Left lung (tissue), 14 donors: ENCODE measurements at places on chromosomes 7 and 10. TPM values are rescaled to one million over a fixed set of nuclear protein-coding genes. Genes with fewer than 3 reads are reported as not detected.

DNA sequence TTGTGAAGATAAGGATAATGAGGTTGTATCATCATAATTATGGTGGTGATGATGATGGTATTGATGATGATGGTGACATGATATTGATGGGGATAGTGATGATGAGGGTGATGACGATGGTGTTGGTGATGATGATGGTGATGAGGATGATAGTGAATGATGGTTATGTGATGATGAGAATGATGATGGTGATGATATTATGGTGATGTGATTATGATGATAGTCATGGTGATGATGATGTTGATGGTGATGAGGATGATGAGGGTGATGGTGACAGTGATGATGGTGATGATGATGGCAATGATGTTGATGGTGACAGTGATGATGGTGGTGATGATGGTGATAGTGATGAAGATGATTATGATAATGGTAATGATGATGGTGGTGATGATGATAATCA lies 299.9 kb upstream of the ADARB2 start:
- no peak overlapping the region for H3K27ac ChIP-seq
- H3K36me3 ChIP-seq = no peaks in the 10 kb centered on the region
- no peaks in the 10 kb centered on the region for H3K27me3 ChIP-seq
- H3K4me1 ChIP-seq = no peaks in the 10 kb centered on the region
- DNase-seq = no peak
- H3K4me3 ChIP-seq = no peak overlapping the region

Gene TEX36
- total RNA-seq = 0.26 TPM

Gene BTBD16
- 0.86 TPM for total RNA-seq

DNA sequence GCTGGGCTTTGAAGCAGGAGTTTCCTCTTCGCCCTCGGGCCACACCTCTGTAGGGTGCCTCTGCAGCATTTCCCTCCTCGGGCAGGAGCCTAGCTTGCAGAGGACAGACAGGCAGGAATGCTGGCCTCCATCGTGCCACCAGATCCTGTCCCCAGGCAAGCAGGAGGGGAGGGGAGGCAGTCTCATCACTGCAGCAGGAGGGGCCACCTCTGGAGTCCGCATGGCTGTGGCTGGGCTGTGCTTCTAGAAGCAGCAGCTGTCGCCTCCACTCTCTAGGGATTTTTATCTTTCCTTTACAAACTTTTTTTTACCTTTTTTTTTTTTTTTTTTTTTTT lies 181.4 kb downstream of the CUX1 start:
- no peaks in the 10 kb centered on the region for H3K4me1 ChIP-seq
- no peak overlapping the region for H3K27ac ChIP-seq
- H3K27me3 ChIP-seq = no peaks in the 10 kb centered on the region
- peak; percentile 41 for DNase-seq
- H3K4me3 ChIP-seq = no peak overlapping the region
- no peaks in the 10 kb centered on the region for H3K36me3 ChIP-seq

Gene LRRTM3
- total RNA-seq = not detected

DNA sequence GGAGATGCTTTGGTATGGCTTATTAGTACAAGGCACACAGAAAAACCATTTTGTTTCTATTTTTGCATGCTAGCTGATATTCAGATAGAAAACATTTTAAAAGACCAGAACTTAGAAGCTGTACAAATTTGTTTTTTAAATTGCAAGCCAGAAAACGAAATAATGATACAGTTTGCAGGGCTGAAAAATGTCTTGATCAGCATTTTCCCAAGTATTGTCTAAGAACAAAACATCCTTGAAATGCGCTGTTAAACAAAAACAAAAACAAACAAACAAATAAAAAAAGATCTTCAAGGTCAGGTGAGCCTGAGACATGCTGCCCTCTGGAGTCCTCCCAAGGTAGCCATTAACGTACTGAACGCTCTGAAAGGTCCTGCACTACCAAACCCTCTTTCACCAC lies 98.3 kb downstream of the VIM start:
- no peaks in the 10 kb centered on the region for H3K4me1 ChIP-seq
- no peak for DNase-seq
- H3K4me3 ChIP-seq = no peak overlapping the region
- no peak overlapping the region for H3K27ac ChIP-seq
- no peaks in the 10 kb centered on the region for H3K36me3 ChIP-seq

- H3K36me3 ChIP-seq = no peaks in the 10 kb centered on the region
- H3K27me3 ChIP-seq = peaks cover 20% of the 10 kb centered on the region
- H3K4me1 ChIP-seq = peaks cover 11% of the 10 kb centered on the region
- no peak overlapping the region for H3K27ac ChIP-seq
- no peak overlapping the region for H3K4me3 ChIP-seq
Measured at GRCh38 chr7:45106-46090, 147.0 kb upstream of the FAM20C start.

GRCh38 chr7:4774658-4775249 lies 669 bp upstream of the AP5Z1 start:
- peak; percentile 65 for DNase-seq
- H3K27me3 ChIP-seq = no peaks in the 10 kb centered on the region
- no peaks in the 10 kb centered on the region for H3K36me3 ChIP-seq
- H3K4me3 ChIP-seq = peak overlapping the region; percentile 87
- peak overlapping the region; percentile 99 for H3K27ac ChIP-seq

GRCh38 chr10:62057850-62058249 lies 156.4 kb downstream of the ARID5B start:
- peaks cover 36% of the 10 kb centered on the region for H3K36me3 ChIP-seq
- H3K27ac ChIP-seq = peak overlapping the region; percentile 79
- H3K4me3 ChIP-seq = no peak overlapping the region
- DNase-seq = no peak
- H3K4me1 ChIP-seq = peaks cover 73% of the 10 kb centered on the region

- H3K27me3 ChIP-seq = no peaks in the 10 kb centered on the region
- peaks cover 13% of the 10 kb centered on the region for H3K4me1 ChIP-seq
- no peak overlapping the region for H3K27ac ChIP-seq
- H3K36me3 ChIP-seq = no peaks in the 10 kb centered on the region
- H3K4me3 ChIP-seq = no peak overlapping the region
- DNase-seq = no peak
Measured at GRCh38 chr7:128115336-128115820, 84.1 kb upstream of the LRRC4 start.

Gene NPSR1
- total RNA-seq = not detected

GRCh38 chr7:27329909-27330308 lies 87.3 kb downstream of the EVX1 start:
- no peak overlapping the region for H3K4me3 ChIP-seq
- no peak for DNase-seq
- no peaks in the 10 kb centered on the region for H3K36me3 ChIP-seq
- no peaks in the 10 kb centered on the region for H3K4me1 ChIP-seq

- no peaks in the 10 kb centered on the region for H3K4me1 ChIP-seq
- H3K4me3 ChIP-seq = no peak overlapping the region
- no peak overlapping the region for H3K27ac ChIP-seq
Measured at GRCh38 chr10:128263891-128264688, 137.9 kb upstream of the MKI67 start.

Gene CCDC136
- 2.5 TPM for total RNA-seq

DNA sequence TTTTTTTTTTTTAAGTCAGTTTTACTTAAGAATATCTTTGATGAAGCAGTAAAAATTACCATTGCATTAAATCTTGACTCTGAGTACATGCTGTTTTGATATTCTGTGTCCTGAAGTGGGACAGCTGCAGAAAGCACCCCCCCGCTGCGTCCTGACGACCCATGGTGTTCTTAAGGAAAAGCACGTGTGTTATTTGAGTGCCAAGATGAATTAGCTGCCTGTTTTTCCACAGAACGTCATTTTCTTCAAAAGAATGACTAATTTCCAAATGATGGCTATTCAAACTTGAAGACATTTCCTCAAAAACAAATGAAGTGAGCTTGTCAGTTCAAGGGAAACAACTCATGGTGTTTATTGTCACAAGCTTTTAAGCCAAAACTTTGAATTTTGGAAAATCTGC lies 45.9 kb downstream of the CREM start:
- H3K27me3 ChIP-seq = no peaks in the 10 kb centered on the region
- no peak overlapping the region for H3K4me3 ChIP-seq
- H3K36me3 ChIP-seq = no peaks in the 10 kb centered on the region

- no peak overlapping the region for H3K4me3 ChIP-seq
- DNase-seq = no peak
- H3K4me1 ChIP-seq = peaks cover 14% of the 10 kb centered on the region
- no peaks in the 10 kb centered on the region for H3K27me3 ChIP-seq
- no peak overlapping the region for H3K27ac ChIP-seq
Measured at GRCh38 chr7:47376991-47377616, 204.8 kb downstream of the TNS3 start.

DNA sequence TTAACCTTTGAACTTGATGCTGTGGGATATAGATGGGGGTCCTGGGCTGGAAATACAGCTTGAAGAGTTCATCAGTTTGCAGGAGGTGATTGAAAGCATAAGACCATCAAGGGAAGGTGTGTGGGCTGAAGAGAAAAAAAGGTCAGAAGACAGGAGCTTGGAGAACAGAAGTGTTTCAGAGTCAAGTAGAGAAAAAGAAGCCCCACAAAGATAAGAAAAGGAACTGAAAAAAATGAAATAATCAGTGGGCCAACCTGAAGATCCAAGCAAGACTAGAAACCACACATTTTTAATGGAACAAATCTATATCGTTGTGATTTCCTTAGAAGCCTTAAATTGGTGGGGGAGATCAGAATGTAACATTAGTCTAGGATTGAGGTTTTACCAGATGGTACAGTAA lies 22.5 kb downstream of the ZEB1 start:
- DNase-seq = no peak
- H3K27ac ChIP-seq = no peak overlapping the region
- no peak overlapping the region for H3K4me3 ChIP-seq
- H3K4me1 ChIP-seq = no peaks in the 10 kb centered on the region
- no peaks in the 10 kb centered on the region for H3K36me3 ChIP-seq

DNA sequence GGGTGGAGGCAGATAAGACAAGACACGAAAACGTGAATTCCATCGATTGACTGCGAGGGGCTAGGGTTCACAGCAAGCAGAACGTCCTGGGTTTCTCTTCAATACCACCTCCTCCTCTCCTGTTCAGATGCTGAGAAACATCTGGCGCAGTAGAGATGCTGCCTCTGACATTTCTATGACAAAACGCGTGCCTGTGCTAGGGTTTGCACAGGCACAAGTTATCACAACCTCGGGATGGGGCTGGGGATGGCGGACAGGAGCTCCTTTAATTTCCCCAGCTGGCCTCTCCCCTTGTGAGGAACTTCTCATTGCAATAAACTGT lies 99.8 kb upstream of the SVIL start:
- no peaks in the 10 kb centered on the region for H3K36me3 ChIP-seq
- peak overlapping the region; percentile 88 for H3K4me3 ChIP-seq
- no peak for DNase-seq
- H3K4me1 ChIP-seq = peaks cover 5% of the 10 kb centered on the region
- no peaks in the 10 kb centered on the region for H3K27me3 ChIP-seq

Gene TDRD1
- 0.29 TPM for total RNA-seq

DNA sequence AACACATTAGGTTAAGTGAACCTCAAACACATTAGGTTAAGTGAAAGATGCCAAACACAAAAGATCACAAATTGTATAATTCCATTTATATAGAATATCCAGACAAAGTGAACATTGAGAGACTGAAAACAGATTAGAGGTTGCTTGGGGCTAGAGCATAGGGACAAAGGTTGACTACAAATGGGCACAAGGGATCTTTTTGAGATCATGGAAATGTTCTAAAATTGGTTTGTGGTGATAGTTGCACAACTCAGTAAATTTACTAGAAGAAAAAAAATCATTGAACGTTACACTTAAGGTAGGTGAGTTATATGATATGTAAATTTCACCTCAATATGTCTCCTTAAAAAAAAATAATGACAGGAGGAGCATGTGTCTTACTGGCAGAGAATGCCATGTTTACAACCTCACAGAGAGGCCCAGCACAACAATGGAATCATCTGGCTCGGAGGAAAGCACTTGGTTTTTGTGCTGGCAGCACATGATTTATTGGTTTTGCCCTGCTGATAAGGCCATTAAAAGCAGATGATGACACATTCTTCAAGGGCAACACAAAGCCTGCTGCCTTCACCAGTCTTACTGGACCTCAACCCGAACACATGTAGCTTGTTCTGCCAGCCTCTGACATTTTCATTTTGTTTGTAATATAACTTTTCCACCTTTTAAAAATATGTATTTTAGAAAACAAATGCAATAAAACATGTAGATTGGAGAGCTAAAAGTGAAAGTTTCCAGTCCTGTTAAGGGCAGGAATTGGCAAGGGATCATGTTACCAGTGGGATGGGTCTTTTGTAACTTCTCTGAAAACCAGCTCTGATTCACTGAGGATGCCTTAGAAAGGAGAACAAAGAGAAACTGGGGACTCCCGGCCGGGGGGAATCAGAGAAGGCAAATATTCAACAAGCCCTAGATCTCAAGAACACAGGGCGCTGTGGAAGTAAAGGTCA lies 11.9 kb upstream of the LMOD2 start:
- no peak overlapping the region for H3K27ac ChIP-seq
- H3K27me3 ChIP-seq = no peaks in the 10 kb centered on the region
- H3K4me3 ChIP-seq = no peak overlapping the region
- no peaks in the 10 kb centered on the region for H3K4me1 ChIP-seq
- H3K36me3 ChIP-seq = no peaks in the 10 kb centered on the region

DNA sequence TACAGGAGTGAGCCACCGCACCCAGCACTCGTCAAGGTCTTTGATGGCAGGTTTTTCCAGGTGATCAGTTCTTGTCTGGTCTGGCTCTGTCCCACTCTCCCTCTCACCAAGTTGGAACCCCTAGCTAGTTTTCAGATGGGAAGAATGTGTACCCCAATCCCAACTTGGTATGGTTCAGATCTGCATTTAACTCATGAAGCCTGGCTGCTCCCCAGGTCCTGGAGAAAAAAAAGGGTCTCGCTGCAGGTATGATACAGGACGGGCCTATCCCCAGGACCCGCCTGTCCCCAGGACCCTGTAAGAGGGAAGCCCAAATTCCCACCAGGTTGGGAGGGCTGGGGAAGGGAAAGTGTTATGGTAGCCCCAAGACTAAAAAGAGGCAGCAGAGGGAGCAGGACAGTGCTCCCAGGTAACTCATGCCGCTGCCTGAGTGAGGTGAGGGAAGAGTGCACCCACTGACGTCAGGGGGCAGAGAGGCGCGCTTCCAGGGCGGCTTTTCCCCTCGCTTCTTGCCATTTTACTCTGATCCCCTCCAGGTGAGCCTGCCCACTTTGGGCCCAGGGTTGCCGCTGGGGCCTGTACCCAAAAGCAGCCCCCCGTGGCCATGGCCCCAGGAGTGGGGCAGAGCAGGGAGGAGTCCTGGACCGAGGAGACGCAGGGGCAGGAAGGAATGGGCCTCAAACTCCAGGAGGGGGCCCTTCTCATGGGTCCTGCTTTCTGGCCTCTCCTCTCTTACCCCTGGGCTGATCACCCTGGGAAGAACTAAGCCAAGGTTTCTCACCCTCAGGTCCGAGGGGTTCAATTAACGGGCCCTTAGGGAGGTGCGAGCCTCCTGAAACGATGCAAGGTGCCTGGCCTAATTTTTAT lies 36.4 kb upstream of the SRRM3 start:
- H3K36me3 ChIP-seq = no peaks in the 10 kb centered on the region
- DNase-seq = no peak
- no peaks in the 10 kb centered on the region for H3K4me1 ChIP-seq
- no peak overlapping the region for H3K4me3 ChIP-seq

DNA sequence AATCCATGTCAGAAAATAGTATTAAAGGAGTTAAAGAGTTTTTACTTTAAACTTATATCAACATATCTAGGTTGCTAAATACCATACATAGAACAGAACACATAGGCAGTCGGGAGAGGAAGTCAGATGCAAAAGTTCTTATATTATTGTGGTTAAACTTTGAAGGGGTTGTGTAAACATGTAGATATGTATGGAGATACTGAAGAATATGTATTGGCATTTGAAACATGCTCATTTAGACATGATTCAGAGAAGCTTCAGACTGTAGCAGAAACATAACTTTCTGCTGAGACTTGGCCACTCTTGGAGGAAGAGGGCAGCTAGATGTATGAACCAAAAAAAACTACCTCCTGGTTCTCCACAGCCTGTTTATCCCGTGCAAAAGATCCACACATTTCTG lies 103.5 kb upstream of the FERD3L start:
- H3K4me1 ChIP-seq = no peaks in the 10 kb centered on the region
- no peak overlapping the region for H3K4me3 ChIP-seq
- H3K27ac ChIP-seq = no peak overlapping the region
- H3K27me3 ChIP-seq = no peaks in the 10 kb centered on the region
- DNase-seq = no peak
- H3K36me3 ChIP-seq = no peaks in the 10 kb centered on the region
